Activated T-cell treated with anti-CD3 and anti-CD28 coated beads, Interleukin-2, amount 50 U/mL, for 72 hours (primary cell): ENCODE measurements at places on chromosomes 6 and 20. TPM values are rescaled to one million over a fixed set of nuclear protein-coding genes. Genes with fewer than 3 reads are reported as not detected.

KIF13A gene
- 0.46 TPM for total RNA-seq

ZNF334 gene
- 1.1 TPM for total RNA-seq

XRN2 gene
- total RNA-seq: 81.8 TPM

DNA sequence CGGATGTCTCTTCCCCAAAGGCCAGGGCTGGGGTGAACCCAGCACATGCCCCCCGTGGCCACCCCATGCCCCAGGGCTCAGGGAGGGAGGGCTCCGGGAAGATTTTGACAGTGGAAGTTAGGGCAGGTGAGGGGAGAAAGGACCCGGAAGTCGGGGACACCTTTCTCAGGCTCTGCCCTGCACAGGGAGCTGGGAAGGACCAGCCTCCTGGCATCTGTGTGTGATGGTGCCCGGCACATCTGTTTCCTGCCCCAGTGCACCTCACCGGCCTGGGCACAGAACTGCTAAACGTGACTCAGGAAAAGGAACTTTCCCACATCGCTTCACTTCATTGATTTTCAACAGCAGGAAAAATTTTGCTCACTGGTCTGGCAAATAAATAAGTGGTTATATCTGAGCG, 141.1 kb upstream of the AFDN start:
- no peak for DNase-seq

- DNase-seq: no peak
Measured at GRCh38 chr6:39420300-39421265, 98.1 kb upstream of the KCNK16 start.

GRCh38 chr20:11156922-11157321, 483.1 kb upstream of the JAG1 start:
- no peak for DNase-seq
